Stimulated activated CD8-positive, alpha-beta memory T cell treated with anti-CD3 and anti-CD28 coated beads, Interleukin-4, amount 100 ng/mL, for 4 hours (primary cell): ENCODE measurements at places on chromosomes 6 and 20.

DNA sequence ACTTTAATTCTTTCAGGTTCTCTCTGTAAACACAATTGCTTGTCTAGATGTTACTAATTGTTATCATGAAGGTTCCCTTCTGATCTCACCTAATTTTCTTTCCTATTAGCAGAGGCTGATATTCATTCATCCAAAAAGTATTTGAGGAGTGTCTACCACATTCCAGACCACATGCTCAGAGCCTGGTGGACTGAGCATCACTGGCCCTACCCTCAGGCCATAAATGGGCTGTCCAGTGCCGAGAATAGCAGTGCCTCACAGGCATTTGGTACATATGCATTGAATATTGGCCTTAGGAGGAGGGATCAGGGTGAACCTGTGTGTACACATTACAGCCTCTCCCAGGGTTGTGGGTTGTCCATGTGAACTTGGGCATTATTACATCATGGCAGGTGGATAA lies 40.4 kb upstream of the PRELID3B start:
- no peak for DNase-seq

GRCh38 chr20:51153867-51154707 lies 131.2 kb upstream of the KCNG1 start:
- DNase-seq = no peak

GRCh38 chr6:42197555-42198362 lies 3.0 kb upstream of the GUCA1B start:
- no peak for DNase-seq

DNA sequence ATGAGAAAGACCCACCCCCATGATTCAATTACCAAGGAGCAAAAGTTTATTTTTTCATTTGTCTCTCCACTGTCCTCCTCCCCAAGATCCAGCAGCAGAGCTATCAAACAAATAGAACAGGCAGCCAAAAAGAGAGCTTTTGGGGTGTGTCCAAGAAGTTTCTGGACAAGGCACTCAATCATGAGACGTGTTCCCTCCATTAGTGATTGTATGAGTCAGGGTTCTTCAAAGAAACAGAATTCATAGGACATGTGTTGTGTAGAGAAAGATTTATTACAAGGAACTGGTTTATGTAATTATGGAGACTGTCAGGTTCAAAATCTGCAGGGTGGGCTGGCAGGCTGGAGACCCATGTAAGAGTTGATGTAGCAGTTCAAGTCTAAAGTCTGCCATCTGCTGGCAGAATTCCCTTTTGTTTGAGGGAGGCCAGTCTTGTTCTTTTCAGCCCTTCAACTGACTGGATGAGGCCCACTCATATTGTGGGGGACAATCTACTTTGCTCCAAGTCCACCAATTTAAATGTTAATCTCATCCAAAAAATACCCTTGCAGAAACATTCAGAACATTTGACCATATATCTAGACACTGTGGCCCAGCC lies 248.1 kb upstream of the OPRM1 start:
- DNase-seq = no peak

GRCh38 chr6:163790266-163790840 lies 375.8 kb downstream of the QKI start:
- no peak for DNase-seq

GRCh38 chr6:151763303-151763702 lies 44.2 kb upstream of the ESR1 start:
- DNase-seq = no peak
